ENCODE measurements at places on chromosomes 3 and 15.

GRCh38 chr3:183265834-183266417 is 12.9 kb downstream of the B3GNT5 start:
- DNase-seq = no peak

- no peak for DNase-seq
These were observed 85.5 kb upstream of the FGF12 start for GRCh38 chr3:192812743-192813383.

DNA sequence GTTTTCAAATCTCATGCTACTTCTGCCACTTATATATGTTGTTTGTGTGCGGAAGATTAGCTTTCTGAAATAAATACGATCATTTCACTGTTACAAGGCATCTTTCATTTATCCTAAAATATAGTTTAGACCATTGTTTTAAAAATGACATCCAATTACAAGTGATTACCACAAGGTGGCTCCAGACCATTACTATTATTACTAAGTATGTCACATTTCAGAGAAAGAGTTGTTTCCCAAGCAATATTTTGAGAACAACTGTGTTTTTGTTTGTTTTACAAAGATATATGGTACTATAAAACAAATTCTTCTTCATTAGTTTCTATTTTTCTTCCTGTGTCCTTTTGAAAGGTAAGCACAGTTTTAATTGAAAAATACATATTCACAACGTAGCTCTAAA is 136.0 kb upstream of the RAP2B start:
- DNase-seq = no peak

DNA sequence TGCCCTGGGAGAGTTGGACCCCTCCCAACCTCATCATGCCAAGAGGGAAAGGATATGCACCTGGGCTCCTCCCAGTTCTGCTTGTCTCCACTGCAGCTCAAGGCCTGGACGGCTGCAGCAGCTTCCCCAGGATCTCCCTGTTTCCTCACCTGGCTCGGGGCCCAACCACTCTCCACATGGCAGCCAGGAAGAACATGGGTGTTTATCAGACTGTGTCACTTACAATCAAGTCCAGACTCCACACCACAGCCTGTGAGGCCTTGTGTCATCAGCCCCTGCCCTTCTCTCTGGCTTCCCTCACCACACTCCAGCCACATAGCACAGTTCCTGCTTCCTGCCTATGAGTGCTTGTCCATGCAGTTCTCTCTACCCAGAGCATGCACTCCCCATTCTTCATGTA is 534.4 kb downstream of the EPHB1 start:
- no peak for DNase-seq

GRCh38 chr3:160583451-160583850 is 18.1 kb upstream of the KPNA4 start:
- DNase-seq = no peak

- DNase-seq = no peak
These were observed 93.0 kb downstream of the MEIS2 start for GRCh38 chr15:37007301-37007700.

- no peak for DNase-seq
These were observed 607 bp downstream of the LCTL start for GRCh38 chr15:66565141-66565641.

GRCh38 chr3:72567474-72567873 is 280.8 kb downstream of the SHQ1 start:
- DNase-seq = no peak

DNA sequence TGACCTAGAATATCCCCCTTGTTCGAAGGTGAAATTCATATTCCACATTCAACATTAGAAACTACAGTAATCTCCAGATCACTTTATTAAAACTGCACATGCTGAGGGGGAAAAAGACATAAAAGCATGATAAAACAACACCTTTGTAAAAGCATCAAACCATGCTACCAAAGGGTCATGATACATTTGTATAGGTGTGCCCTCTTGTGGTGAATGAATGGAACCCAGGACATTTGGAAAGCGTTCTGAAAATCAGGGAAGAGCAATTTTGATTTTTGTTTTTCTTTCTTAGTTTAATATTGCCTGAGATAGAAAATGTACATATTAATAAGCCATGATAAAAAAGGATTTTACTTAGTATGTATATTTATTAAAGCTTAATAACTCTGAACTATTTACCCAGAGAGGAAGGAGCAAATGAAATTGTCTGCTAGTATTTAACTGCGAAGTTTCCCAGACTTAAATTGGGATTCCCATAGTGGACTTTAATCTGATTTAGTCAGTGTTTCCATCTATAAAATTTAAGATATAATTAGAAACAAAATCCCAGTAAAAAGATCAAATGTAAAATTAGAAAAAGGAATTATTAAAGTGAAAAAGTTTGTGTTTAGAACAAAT is 105.8 kb upstream of the ARL6 start:
- no peak for DNase-seq

DNA sequence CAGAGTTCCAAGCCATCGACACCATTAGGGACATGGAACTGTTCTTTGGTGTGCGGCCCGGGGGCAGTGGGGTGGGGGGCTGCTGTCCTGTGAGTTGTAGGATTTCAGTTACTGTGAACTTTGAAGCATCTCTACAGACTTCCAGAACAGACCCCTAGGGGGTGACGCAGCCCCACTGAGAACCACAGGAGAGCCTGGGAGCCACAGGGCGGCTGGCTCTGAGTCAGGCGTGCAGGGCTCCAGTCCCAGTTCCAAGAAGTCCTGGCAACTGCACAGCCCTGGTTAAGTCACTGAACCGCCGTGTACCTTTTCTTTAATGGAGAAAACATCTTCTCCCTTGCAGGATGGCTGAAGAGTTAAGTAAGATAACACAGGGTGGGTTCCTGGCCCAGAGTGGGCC is 23.5 kb upstream of the LRTM1 start:
- no peak for DNase-seq

- no peak for DNase-seq
These were observed 70.7 kb downstream of the CHRD start for GRCh38 chr3:184450547-184450946.

- no peak for DNase-seq
These were observed 99.7 kb upstream of the LRRC3B start for GRCh38 chr3:26522919-26523318.

DNA sequence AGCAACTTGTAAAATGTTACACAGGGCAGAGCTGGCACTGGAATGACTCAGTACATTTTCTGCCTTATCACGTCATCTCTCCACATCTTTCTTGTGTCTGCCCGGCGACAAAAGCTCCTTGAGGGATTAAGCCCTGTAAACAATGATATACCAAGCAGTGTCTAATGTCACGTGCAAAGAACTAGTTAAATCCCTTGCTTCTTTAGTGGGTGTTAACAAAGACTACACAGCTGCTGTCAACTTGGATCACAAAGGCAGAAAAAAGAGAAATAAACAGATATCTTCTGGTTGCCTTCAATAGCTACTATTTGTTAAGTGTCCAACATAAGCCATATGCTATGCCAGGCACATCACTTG is 48.1 kb upstream of the FRMD4B start:
- no peak for DNase-seq

DNA sequence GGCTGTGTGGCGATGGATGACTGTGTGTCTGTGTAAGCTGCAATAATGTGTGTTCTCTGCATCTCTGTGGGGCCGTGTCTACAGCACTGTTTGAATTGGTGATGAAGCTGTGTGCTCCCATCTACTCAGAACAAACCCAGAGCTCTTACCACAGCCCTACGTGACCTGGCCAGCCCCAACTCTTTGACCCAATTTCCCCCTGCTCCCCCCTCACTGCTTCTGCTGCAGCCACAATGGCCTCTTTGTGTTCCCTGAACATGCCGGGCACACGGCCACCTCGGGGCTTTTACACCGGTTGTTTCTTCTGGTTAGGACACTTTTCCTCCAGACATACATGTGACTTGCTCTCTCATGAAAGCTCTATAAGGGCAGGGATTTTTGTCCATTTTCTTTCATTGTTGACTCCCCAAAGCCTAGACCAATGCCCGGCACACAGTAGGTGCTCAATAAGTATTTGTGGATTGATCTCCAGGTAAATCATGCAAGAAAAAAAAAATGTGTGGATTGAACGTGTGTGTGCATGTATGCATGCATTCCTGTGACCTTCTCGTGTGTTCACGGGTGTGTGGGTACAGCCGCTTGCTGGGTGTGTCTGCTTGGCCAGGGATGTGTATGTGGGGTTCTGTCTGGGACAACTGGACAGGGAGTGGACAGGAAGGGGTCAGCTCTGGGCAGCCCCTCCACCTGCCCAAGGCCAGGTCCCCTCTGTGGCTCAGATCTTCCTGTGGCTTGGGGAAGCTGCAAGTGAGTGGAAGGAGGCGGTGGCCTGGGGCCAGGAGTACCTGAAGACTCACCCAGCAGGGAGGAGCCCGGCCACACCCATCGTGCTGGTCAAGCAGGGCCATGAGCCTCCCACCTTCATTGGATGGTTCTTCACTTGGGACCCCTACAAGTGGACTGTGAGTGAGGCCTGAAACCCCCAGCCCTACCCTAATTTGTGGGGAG is 14.8 kb downstream of the VILL start:
- no peak for DNase-seq

DNA sequence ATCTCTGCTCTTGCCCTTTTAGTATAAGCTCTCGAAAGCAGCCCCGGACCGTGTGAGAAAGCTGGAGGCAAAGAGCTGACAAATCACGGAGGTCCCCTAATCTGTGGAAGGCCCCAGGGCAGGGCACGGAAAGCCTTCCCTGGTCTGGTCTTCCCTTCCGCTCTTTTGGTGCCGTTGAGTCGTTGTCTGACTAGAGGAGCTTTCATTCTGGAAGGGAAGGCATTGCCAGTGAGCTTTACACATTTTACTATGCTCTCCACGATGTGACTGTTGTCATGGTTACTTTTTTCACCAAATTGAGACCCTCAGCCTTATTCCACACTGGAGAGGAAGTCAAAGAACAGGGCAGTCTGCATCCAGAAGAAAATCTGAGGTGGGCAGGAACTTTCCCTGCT is 71.7 kb downstream of the CYP19A1 start:
- DNase-seq = no peak

GRCh38 chr3:143455480-143455879 is 335.9 kb downstream of the CHST2 start:
- no peak for DNase-seq

DNA sequence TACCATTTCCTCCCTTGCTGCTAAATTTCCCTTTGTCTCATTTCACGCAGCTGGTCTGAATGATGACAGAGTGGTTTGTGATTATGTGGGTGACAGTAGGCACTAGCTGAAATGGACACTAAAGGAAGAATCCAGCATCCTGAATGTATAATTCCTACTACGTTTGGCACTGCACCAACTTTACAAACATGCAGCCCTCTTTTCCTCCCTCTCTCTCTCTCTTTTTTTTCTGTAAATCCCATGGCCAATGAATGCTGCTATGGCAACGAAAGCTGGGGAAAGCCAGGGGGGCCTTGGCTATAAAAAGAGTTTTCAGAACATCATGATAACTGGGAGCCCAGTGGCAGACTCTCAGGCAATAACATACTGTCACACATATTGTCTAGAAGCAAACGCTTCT is 367.2 kb upstream of the AGTR1 start:
- no peak for DNase-seq

Measured in cortex of kidney (tissue), 1 donor.